Brain microvascular endothelial cell (primary cell): ENCODE measurements at places on chromosomes 6 and 20.

- DNase-seq: no peak
Observed at GRCh38 chr6:12229332-12229731, 60.8 kb upstream of the EDN1 start.

- DNase-seq: peak; percentile 2
Observed at GRCh38 chr6:167760979-167761793, 65.5 kb upstream of the AFDN start.

DNA sequence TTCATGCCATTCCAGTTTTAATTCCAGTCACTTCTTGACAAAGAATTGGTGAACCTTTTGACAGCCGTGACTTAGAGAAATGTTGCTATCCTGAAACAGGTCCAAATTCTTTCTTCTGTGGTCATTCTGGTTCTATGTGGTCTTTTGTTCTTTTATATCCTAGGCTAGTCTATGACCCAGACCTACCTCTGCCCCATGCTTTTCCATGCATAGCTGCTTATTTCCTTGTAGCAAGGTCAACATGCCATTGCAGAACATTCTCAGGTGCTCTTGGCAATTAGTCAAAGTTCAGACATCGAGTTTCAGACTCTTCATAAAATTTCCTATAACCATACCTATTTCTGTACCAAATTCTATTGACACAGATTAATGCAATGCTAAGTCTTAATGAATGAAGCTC lies 202.6 kb downstream of the PLCB1 start:
- no peak for DNase-seq

DNA sequence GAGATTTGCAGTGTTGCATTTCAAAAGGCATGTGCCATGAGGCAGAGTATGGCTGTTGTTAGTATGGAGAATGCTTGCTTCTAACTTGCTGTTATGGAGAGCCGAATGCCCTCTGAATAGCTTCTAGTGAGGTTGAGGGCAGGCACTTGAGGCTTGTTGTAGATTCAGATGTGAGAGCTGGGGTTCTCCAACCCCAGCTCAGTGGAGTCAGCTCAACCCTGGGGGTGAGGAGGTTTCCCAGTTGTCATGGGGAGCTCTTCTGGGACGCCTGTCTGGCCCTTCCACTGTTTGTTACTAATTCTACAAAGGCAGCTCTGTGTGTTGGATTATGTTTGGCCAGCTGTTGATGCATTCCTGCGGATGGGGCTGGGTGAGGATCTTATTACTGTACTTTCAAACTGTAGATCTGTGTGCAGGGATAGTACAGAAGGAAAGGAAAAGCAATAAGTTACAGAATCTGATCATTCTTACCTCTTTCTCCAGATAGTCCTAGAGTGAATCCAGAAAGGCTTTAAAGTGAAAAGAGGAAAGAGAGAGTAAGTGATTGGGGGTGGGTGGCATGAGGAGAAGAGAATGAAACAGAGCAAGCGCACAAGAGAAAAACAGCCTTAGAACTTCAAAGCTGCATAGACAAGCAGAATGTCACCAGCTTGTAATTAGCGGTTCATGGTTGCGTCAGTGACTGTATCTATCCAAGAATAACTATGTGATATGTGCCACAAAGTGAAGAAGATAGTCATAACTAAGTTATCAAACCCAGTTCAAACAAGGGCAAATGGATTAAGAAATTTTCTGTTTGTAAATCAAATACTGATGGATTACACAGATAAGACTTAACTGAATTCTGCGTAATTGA lies 148.7 kb downstream of the PRL start:
- peak; percentile 90 for DNase-seq

- DNase-seq: no peak
Observed at GRCh38 chr6:104940238-104940892, 16.5 kb upstream of the LIN28B start.

- DNase-seq: no peak
Observed at GRCh38 chr6:52966101-52966500, 29.0 kb downstream of the GSTA4 start.
